ENCODE measurements at places on chromosomes 12 and 14.

GRCh38 chr14:63616015-63616414, 25.7 kb downstream of the WDR89 start:
- H3K27me3 ChIP-seq = no peaks in the 10 kb centered on the region
- no peak overlapping the region for H3K4me3 ChIP-seq
- no peak overlapping the region for H3K27ac ChIP-seq
- no peak for DNase-seq
- peaks cover 7% of the 10 kb centered on the region for H3K36me3 ChIP-seq
- no peaks in the 10 kb centered on the region for H3K4me1 ChIP-seq

GRCh38 chr14:34003082-34003668, 52.3 kb upstream of the EGLN3 start:
- no peaks in the 10 kb centered on the region for H3K36me3 ChIP-seq
- H3K27ac ChIP-seq = no peak overlapping the region
- H3K4me3 ChIP-seq = no peak overlapping the region

DNA sequence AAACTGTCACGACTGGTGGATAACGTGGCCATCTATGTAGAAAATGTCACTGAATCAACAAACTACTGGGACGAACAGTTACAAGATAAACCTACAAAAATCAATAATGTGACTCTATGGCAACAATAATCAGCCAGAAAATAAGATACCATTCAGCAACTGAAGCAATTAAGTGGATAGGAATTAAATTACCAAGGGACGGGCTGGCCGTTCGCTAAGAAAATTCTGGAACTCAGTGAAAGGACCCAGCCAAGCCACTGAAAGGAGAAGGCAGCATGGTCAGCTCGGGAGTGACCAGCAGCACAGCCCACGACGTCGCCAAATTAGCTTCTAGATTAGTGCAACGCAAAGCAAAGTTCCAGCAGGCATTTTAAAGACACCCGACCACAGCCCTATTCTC, 33.6 kb upstream of the TMEM179 start:
- H3K36me3 ChIP-seq = no peaks in the 10 kb centered on the region
- peaks cover 18% of the 10 kb centered on the region for H3K27me3 ChIP-seq
- no peak for DNase-seq

GRCh38 chr12:57230381-57231155, 1.1 kb downstream of the SHMT2 start:
- peak overlapping the region; percentile 99 for H3K27ac ChIP-seq
- peak overlapping the region; percentile 98 for H3K4me3 ChIP-seq
- peaks cover 27% of the 10 kb centered on the region for H3K27me3 ChIP-seq

DNA sequence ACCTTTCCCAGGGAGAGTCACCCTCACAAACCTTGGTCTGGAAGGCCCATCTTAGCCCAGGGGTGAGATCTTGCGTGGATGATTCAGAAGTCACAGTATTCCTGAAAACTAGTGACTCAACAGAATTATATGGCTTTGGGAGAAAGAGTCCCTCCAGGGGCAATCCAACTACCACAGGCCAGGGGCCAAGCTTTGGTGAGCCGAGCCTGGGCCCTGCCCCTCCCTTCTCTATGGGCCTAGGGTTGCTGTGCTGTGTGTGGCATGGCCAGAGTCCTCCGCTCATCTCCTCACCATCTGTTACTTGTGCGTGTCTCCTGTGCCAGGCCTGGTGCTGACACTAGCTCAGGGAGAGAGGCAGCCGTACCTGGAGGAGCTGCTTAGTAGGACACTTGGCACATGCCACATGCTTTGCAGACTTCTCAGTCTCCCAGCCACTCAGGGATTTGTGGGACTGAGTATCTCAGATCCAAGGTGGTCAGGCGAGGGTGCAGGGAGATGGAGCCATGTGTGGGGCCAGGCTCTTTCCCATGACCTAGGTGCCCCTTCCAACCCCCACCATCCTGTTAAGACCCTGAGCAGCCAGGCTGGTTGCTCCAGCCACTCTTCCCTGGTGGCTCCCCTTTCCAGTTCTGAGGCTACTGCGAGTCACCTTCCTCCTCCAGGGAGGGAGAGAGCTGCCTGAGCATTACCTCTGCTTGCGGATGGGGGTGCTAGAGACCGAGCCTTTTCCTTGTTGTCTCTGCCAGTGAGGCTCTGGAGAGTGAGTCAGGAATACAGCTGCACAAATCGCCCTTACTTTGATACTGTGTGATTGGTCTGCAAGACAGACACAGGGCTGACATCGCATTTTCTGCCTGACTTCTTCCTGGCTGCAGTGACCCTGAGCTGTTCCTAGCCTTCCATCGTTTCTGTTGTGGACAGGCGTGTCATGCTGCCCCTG, 94.1 kb downstream of the SLC25A47 start:
- no peaks in the 10 kb centered on the region for H3K36me3 ChIP-seq
- H3K27me3 ChIP-seq = peaks cover 3% of the 10 kb centered on the region
- peaks cover under 1% of the 10 kb centered on the region for H3K4me1 ChIP-seq
- no peak overlapping the region for H3K27ac ChIP-seq

DNA sequence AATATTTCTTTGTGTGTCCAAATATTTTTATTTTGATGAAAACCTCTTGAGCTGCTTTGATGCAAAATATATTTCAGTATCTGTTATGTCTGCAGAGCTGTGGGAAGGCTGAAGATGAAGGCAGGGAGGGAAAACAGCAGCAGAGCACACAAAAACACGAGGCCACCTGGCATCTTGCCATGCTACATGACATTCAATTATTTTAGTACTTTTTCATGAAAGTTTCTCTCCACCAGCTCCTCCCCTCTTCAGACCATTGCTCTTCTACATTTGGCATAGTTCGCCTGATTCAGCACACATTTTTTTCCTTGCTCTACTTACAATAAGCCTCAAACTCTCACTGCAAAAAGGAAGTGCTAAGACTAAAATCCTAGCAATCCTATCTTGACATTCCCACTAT, 4.6 kb upstream of the ALX1 start:
- H3K27me3 ChIP-seq = peaks cover 68% of the 10 kb centered on the region
- DNase-seq = no peak
- H3K4me1 ChIP-seq = no peaks in the 10 kb centered on the region
- H3K27ac ChIP-seq = no peak overlapping the region
- no peak overlapping the region for H3K4me3 ChIP-seq

DNA sequence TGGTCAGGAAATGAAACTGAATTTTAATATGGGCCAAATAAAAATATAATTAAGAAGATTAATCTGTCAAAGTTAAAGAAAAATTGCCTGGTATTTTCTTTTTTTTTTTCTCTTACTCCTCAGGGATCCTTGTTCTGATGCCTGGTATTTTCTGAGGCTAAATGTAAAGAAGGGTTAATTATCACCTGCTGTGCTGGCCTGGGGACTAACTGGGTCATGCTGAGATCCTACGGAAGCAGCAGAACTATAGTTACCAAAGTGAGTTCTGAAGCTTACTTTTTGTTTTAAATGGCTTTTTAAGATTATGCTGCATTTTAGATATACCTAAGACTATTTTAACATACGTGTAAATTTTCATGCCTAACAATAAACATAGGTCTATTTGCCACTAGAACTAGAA, 23.3 kb downstream of the ZC2HC1C start:
- no peak overlapping the region for H3K27ac ChIP-seq
- no peaks in the 10 kb centered on the region for H3K27me3 ChIP-seq
- no peak overlapping the region for H3K4me3 ChIP-seq
- no peaks in the 10 kb centered on the region for H3K4me1 ChIP-seq

- DNase-seq = no peak
- peaks cover 9% of the 10 kb centered on the region for H3K36me3 ChIP-seq
- H3K4me3 ChIP-seq = no peak overlapping the region
- no peaks in the 10 kb centered on the region for H3K27me3 ChIP-seq
These were observed 117.3 kb downstream of the ERC1 start for GRCh38 chr12:1108276-1108675.

GRCh38 chr12:462936-463705, 3.4 kb downstream of the B4GALNT3 start:
- no peak overlapping the region for H3K4me3 ChIP-seq
- peaks cover 28% of the 10 kb centered on the region for H3K4me1 ChIP-seq
- no peak for DNase-seq

DNA sequence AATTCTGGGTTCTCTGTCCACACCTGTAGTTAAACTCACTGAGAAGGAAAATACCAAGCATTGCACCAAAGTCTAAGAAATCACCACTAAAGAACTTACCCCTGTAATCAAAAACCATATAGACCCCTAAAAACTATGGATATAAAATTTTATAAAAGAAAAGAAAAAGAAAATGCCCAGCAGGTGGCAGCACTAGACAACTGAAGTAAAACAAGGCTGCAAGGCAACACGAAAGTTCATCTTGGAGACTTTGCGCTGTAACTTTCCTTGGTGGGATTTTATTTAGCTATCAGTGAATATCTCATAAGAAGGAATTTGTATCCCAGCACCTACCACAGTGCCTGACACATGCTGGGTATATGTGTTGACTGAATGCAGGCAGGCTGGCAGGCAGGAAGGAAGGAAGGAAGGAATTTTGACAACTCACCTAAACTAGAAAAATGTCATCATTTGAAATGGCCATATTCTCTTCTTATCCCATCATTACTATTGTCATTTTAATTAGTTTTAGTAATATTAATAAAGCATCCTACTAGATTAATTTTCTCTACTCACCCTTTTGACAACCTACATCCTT, 68.2 kb upstream of the ETV6 start:
- peaks cover 24% of the 10 kb centered on the region for H3K27me3 ChIP-seq
- H3K4me3 ChIP-seq = no peak overlapping the region
- no peaks in the 10 kb centered on the region for H3K36me3 ChIP-seq
- H3K27ac ChIP-seq = no peak overlapping the region
- H3K4me1 ChIP-seq = no peaks in the 10 kb centered on the region

GRCh38 chr14:64973026-64973442, 898 bp upstream of the RAB15 start:
- H3K27me3 ChIP-seq = peaks cover 21% of the 10 kb centered on the region
- peaks cover 11% of the 10 kb centered on the region for H3K4me1 ChIP-seq
- H3K36me3 ChIP-seq = no peaks in the 10 kb centered on the region
- no peak overlapping the region for H3K27ac ChIP-seq

DNA sequence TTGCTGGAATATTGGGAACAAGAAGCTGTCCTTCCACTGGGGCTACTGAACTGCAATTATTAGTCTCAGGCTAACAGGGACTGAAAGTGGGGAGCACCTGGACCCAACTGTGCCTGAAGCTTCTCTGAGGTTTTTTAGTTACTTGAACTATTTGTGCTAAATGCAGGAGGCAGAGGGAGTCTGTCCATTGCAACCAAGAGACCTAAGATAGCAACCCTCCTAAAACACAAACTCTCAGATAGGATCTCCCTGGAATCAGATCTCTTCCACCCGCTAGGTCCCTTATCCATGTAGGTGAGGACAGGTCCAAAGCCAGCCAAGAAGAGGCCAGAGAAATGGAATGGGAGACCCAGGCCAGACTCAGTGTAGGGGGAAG, 58.1 kb downstream of the NCOR2 start:
- no peak overlapping the region for H3K4me3 ChIP-seq
- peaks cover 1% of the 10 kb centered on the region for H3K36me3 ChIP-seq
- peak overlapping the region; percentile 94 for H3K27ac ChIP-seq
- no peaks in the 10 kb centered on the region for H3K27me3 ChIP-seq

DNA sequence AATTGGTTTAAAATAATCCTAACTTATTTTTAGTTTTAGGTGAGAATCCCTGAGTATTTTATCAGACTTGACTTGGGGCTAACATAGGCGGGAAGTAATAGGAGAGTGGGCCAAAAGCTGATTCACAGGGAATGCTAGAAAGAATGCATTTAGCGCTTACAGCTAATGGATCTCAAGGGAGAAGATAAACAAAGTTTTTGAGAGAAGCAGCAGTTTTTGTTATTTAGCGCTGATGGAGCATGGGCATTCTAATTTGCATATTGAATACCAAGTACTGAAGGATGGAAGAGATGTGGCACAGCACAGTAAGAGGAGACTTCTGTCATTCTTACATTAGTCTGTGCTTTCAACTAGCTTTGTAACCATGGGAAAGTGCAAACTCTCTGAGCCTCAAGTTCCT, 436.0 kb upstream of the FBXO33 start:
- no peaks in the 10 kb centered on the region for H3K36me3 ChIP-seq
- H3K27me3 ChIP-seq = no peaks in the 10 kb centered on the region
- H3K27ac ChIP-seq = no peak overlapping the region
- no peak overlapping the region for H3K4me3 ChIP-seq

DNA sequence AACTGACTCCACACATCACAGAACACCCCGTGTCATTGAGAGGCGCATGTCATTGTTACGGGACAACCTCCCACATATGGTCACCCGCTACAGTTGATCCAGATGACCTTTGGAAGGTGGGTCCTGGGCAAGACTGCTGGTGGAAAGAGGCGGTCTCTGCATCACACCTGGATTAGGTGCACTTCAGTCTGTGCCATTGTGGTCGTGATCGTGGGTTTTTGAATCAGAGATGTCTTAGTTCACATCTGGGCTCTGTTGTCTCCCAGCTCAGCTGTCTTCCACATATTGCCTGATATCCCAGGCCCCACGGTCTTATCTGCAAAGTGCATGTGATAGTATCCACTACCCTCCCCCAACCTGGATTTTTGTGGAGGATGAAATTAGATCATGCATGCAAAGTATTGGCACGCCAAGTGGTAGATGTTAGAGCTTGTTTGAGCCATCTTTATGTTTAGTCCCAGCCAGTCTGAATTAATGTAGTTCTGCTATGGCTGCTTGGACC, 208.7 kb upstream of the FOXN3 start:
- H3K27ac ChIP-seq = no peak overlapping the region
- no peak for DNase-seq
- H3K4me3 ChIP-seq = no peak overlapping the region
- no peaks in the 10 kb centered on the region for H3K4me1 ChIP-seq

DNA sequence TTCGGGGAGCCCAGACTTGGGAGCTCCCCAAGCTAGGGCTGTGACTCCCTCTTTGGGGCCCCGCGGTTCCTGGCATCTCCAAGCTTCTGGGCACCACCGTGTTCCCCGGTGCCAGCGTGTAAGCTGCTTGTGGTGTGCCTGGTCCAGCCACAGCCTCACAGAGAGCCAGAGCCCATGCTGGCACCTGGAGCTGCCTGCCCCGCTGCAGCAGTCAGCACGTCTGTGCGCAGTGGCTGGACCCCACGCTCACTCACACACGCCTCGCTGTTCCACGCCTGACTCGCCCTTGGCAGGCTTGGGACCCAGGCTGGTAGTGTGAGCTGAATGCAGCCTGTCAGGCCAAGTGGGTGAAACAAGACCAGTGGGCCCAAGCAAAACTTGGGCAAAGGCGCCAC, 34.5 kb downstream of the APAF1 start:
- no peak overlapping the region for H3K27ac ChIP-seq
- no peaks in the 10 kb centered on the region for H3K27me3 ChIP-seq
- DNase-seq = no peak
- peaks cover 16% of the 10 kb centered on the region for H3K36me3 ChIP-seq
- H3K4me3 ChIP-seq = no peak overlapping the region
- no peaks in the 10 kb centered on the region for H3K4me1 ChIP-seq

- no peak overlapping the region for H3K4me3 ChIP-seq
- peaks cover 28% of the 10 kb centered on the region for H3K27me3 ChIP-seq
- peaks cover 4% of the 10 kb centered on the region for H3K36me3 ChIP-seq
- no peak for DNase-seq
- no peak overlapping the region for H3K27ac ChIP-seq
These were observed 4.9 kb downstream of the B4GALNT3 start for GRCh38 chr12:464484-465267.

- H3K27ac ChIP-seq = no peak overlapping the region
- no peak overlapping the region for H3K4me3 ChIP-seq
- peaks cover 5% of the 10 kb centered on the region for H3K36me3 ChIP-seq
- H3K4me1 ChIP-seq = no peaks in the 10 kb centered on the region
These were observed 126.1 kb downstream of the EPS8 start for GRCh38 chr12:15662983-15663659.

- H3K4me1 ChIP-seq = no peaks in the 10 kb centered on the region
- peaks cover 5% of the 10 kb centered on the region for H3K27me3 ChIP-seq
- H3K27ac ChIP-seq = peak overlapping the region; percentile 95
- no peak overlapping the region for H3K4me3 ChIP-seq
- H3K36me3 ChIP-seq = peaks cover 1% of the 10 kb centered on the region
These were observed 112.2 kb upstream of the FKBP4 start for GRCh38 chr12:2682296-2683251.

Measured in progenitor cell of endocrine pancreas (in vitro differentiated cells).